ENCODE measurements at places on chromosomes 1 and 21. TPM values are rescaled to one million over a fixed set of nuclear protein-coding genes. Genes with fewer than 3 reads are reported as not detected.

The IL20 gene
- polyA plus RNA-seq = not detected

DNA sequence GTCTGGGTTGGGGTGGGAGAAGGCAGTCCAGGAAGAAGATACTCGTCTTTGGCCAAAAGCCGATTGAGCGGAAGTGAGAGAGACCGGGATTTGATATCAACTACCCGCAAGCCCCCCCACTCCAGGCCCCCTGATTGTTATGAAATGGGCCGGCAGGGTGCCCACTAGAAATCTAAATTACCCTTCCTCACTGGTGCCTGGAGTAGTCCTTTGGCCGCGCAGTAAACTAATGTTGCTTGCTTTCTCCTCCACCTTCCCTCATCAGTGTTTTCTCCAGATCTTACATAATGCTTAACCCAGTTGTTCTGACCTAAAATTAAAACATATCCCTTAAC is 119.2 kb upstream of the BARHL2 start:
- H3K27ac ChIP-seq = no peak overlapping the region
- DNase-seq = no peak

The FCRL1 gene
- polyA plus RNA-seq = 0.54 TPM

DNA sequence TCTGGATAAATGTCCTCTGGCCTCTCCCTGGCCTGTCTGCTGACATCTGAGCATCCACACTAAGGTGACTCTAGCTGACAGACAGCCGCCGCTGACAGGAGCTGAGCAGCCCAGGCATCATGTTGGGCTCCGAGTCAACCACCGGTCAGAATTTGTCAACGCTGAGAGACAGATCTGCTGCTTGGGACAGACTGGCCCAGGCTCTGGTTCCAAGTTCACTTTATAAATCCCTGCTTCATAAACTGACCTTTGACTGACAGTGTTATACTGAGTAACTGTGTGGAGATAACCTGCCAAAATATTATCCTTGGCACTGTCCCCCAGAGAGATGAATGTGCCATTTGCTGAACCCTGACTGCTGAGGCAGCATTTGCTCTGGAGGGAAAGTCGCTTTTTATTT is 616.7 kb downstream of the NPHP4 start:
- H3K4me3 ChIP-seq = no peak overlapping the region
- no peaks in the 10 kb centered on the region for H3K36me3 ChIP-seq
- H3K4me1 ChIP-seq = peaks cover 5% of the 10 kb centered on the region

The TAS1R2 gene
- polyA plus RNA-seq = not detected

DNA sequence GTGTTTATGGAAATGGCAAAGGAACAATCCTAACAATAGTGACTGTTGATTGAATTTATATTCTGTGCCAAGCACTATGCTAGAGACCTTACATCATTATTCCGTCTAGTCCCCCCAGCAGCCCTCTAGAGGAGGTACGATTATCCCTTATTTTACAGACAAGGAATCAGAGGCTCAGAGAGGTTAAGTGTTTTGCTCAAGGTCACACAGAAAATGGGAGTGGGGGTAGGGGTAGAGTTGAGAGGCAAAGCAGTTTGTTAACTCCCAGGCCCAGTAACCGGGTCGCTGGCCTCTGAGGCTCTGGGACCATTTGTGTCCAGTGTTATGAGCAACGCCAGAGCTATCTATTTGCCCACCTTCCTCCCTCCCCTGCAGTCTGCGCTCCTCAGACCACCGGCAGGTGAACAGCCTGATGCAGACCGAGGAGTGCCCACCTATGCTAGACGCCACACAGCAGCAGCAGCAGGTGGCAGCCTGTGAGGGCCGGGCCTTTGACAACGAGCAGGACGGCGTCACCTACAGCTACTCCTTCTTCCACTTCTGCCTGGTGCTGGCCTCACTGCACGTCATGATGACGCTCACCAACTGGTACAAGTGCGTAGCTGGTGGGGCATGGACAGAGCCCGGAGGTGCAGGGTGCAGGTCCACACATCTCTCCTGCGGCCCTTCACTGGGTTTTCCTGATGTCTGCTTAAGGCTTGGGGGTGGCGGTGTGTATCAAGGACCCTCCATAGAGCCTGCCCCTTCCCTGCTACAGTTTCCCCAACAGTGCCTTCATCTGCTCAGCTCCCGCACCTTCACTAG is 19.8 kb downstream of the SERINC2 start:
- H3K27ac ChIP-seq = no peak overlapping the region
- H3K27me3 ChIP-seq = no peaks in the 10 kb centered on the region
- no peak for DNase-seq
- no peaks in the 10 kb centered on the region for H3K4me1 ChIP-seq
- no peaks in the 10 kb centered on the region for H3K36me3 ChIP-seq

- no peak overlapping the region for H3K27ac ChIP-seq
- no peaks in the 10 kb centered on the region for H3K27me3 ChIP-seq
- H3K36me3 ChIP-seq = no peaks in the 10 kb centered on the region
- peaks cover 5% of the 10 kb centered on the region for H3K4me1 ChIP-seq
- H3K4me3 ChIP-seq = no peak overlapping the region
- no peak for DNase-seq
Measured at GRCh38 chr1:218380125-218380977, 35.2 kb downstream of the TGFB2 start.

The DCST1 gene
- not detected for polyA plus RNA-seq

DNA sequence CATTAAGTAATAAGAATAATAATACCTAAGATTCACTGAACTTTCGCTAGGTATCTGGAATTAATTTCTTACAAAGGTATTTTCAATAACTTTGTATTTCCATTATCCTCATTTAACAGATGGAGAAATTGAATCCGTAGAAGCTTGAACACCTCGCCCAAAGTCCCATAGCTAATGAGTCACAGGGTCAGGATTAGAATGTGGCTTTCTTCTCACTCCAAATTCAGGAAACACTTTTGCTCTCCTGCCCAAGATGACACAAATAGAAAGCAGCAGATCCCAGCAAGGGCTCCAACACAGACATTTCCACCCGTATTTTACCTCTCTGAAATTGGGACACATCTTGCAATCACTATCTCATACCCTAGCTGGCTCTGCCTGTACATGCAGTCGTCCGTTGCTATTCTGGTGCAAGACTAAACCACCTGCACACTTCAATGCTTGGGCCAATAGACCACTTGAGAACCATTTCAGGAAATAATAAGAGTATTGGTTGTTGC is 125.9 kb upstream of the GREM2 start:
- H3K27me3 ChIP-seq = no peaks in the 10 kb centered on the region
- H3K4me3 ChIP-seq = no peak overlapping the region

DNA sequence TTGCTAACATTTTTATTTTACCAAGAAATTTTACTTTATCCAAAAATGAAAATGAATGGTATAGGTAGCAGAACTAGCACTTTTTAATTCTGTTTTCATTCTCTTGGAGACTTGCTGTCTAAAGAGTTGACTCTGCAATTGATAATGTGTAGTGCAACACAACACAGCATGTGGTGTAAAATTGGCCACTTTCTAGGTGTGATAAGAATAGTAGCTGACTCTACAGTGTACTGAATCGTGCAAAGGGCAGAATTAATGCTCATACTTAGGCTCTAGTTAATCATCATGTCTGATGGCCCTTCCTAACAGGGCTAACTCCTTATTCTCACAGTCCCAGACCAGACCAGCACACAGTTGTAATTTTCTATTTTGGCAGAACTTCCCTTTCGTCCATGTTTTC is 140.5 kb downstream of the NEK7 start:
- H3K36me3 ChIP-seq = peaks cover 14% of the 10 kb centered on the region
- no peak for DNase-seq
- H3K27ac ChIP-seq = no peak overlapping the region
- no peaks in the 10 kb centered on the region for H3K4me1 ChIP-seq
- H3K27me3 ChIP-seq = no peaks in the 10 kb centered on the region

GRCh38 chr21:15052459-15052763 is 12.4 kb downstream of the NRIP1 start:
- no peak for DNase-seq
- H3K4me1 ChIP-seq = peaks cover 22% of the 10 kb centered on the region
- H3K36me3 ChIP-seq = no peaks in the 10 kb centered on the region
- H3K27ac ChIP-seq = no peak overlapping the region

The TMEM51 gene
- polyA plus RNA-seq = not detected

GRCh38 chr1:71828431-71829012 is 453.8 kb downstream of the NEGR1 start:
- H3K27me3 ChIP-seq = no peaks in the 10 kb centered on the region
- no peaks in the 10 kb centered on the region for H3K4me1 ChIP-seq
- H3K4me3 ChIP-seq = no peak overlapping the region
- no peak overlapping the region for H3K27ac ChIP-seq
- H3K36me3 ChIP-seq = no peaks in the 10 kb centered on the region

DNA sequence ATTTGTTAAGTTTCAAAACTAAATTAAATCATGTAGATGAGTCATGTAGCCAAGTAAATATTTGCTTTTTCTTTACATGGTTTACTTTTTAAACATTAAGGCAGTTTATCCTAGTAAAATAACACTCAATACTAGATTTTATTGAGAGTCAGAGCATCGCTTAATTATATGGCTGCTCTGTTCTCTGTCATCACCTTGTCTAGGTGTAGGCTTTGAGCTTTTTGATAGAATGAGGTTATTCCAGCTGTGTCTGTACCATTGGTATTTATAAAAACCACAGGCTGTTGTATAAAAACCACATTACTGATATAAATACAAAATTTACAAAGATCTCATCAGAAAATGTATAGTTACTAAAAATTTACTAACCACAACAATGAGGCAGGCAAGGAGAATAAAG is 42.5 kb upstream of the GPR52 start:
- H3K36me3 ChIP-seq = no peaks in the 10 kb centered on the region
- no peak overlapping the region for H3K4me3 ChIP-seq

- no peaks in the 10 kb centered on the region for H3K27me3 ChIP-seq
- no peak overlapping the region for H3K4me3 ChIP-seq
- no peaks in the 10 kb centered on the region for H3K36me3 ChIP-seq
- DNase-seq = no peak
- peaks cover 22% of the 10 kb centered on the region for H3K4me1 ChIP-seq
- no peak overlapping the region for H3K27ac ChIP-seq
Measured at GRCh38 chr1:204706838-204707509, 21.4 kb upstream of the LRRN2 start.

- H3K4me1 ChIP-seq = no peaks in the 10 kb centered on the region
- no peak overlapping the region for H3K4me3 ChIP-seq
- H3K36me3 ChIP-seq = no peaks in the 10 kb centered on the region
- no peak overlapping the region for H3K27ac ChIP-seq
Measured at GRCh38 chr1:156540955-156541354, 31.4 kb downstream of the IQGAP3 start.

The HLX gene
- polyA plus RNA-seq = not detected

The NHLH1 gene
- not detected for polyA plus RNA-seq

DNA sequence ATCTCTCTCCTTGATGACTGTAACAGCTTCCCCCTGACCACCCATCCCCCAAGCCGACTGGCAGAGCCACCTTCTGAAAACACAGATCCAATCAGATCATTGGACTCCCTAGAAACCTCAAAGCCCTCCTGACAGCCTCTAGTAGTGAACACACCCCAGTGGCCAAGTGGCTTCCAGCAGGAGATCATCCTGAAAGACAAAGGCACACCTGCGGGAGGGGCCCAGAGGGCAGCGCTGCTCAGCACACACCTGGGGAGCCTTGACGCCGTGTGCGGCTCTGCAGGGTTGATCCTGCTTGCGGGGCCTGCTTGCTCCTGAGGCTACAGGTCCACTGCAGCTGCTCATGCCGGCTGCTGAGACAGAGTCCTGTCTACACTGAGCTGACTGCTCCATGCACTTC is 41.5 kb downstream of the SLC66A1 start:
- peaks cover 74% of the 10 kb centered on the region for H3K36me3 ChIP-seq
- H3K27ac ChIP-seq = no peak overlapping the region
- no peaks in the 10 kb centered on the region for H3K4me1 ChIP-seq

Data from CD8-positive, alpha-beta memory T cell (primary cell).